ENCODE measurements at places on chromosomes 3 and 15. TPM values are rescaled to one million over a fixed set of nuclear protein-coding genes. Genes with fewer than 3 reads are reported as not detected.

DNA sequence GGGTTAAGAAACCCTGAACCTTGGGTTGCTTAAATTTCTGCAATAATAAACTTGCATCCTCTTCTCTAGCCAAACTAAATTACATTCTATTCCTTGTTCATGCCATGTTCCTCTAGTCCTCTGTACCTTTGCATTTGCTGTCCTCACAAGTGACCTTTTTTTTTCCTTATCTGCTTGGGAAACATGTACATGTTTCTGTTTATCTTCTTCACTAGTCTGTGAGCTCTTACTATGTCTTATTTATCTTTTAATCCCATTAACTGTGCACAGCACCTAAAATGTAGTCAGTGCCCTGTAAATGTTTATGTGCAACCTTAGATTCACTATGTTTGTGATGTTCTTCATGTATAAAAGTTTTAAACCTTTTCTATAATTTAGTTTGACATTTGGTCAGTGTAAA, 61.9 kb downstream of the REC114 start:
- no peak for DNase-seq

DNA sequence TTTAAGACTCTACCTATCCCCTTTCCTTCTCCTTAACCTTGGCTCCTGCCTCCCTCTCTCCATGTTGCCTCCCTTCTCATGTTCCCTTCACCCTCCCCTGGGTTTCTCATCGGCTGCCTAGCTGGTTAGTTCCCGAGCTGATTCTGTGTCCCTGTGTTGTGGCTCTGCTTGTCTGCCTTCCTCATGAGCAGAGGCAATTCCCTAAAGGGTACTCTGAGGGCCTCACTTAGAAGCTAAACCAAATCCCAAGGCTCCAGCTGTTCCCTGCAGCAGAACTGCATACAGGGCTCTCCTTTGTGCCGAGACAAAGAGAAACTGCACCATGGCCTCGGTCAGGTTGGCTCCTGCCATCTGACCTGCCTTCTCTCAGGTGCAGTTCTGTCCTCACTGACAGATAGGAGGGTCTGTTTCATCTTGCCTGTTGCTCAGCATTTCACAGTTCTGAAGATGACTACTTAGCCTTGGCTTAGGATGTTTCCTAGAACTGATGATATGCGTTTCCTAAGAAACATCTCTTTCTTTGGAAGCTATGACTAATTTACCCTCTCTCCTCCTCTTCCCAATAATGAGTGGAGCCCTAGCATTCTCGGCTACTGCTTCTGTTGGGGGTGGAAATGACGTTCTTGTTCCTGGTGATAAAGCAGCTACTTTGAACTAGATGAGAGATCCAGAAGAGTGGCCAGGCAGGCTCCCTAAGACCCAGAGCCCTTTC, 27.1 kb downstream of the DUOX1 start:
- DNase-seq, result no peak

DNA sequence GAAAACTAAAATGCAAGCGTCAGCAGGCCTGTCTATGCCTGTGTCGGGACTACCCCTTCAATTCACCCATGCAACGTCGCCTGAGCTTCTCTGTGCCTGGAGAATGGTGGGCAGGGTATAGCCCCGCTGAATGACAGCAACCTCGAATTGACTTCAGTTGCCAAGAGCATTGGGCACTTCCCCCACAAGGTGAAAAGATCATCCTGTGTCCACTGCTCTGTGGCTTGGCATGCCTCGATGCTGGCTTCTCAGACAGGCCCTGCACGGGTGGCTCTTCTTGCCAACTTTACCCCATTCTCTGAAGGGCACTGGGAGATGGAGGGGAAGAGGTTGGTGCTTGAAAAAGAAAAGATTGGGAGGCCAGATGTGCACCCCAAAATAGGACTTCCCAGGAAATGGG, 3.3 kb downstream of the SLC6A1 start:
- no peak for DNase-seq

DNA sequence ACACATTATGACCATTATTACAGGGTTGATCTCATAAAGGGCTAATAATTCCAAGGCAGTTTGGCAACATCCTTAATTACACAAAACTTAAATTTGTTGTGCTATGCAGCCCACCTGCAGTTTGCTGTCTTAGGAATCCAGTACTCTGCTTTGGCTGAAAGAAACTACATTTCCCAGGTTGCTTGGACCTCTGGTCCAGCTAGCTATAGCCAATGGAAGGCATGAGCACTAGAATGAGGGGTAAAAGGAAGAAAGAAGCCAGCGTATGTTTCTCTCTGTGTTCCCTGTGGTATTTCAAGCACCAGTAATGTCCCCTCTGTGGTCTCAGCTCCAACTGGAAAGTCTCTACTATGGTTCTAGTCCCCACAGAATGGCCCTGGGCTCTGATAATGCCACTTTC, 84.3 kb upstream of the TSC22D2 start:
- no peak for DNase-seq

DNA sequence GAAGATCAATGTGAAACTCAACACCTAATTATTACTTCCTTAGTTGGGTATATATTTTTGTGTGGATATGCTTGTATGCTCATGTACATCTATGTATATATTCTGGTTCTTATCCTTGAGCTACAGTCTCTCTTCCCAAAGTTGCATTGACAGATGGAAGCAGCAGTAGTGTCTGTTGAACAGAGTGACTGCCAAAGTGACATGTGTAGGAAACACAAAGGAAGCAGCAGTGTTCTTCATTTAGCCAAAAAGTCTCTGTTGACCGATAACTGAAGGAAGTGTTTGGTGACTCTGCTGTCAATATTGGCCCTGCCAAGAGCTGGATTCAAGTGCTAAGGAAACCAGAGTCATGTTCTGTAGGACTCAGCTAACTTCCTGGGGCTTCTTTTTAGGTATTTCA, 123.8 kb downstream of the C3orf70 start:
- no peak for DNase-seq

DNA sequence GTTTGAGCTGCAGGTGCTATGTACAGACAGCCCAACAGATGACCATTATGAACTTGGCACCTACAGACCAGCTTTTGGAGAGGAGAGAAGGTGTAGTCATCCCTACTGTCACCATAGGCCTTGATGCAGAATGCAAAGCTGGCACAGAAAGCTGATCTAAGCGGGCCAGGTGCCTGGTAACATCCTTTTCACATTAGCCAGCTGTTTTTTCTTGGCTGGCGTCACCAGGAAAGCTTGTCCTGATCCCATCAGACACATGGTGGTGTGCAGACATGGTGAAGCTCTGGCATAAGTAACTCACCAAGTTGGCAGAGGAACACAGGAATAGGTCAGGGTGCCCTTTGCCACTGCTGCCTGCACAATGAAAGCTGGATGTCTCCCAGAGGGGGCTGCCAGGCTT, 97.2 kb upstream of the MB21D2 start:
- no peak for DNase-seq

GRCh38 chr3:184443364-184443763, 63.5 kb downstream of the CHRD start:
- DNase-seq, result no peak

The MINAR1 gene
- total RNA-seq, result not detected
